Kidney epithelial cell (primary cell): ENCODE measurements at places on chromosomes 6 and 20. TPM values are rescaled to one million over a fixed set of nuclear protein-coding genes. Genes with fewer than 3 reads are reported as not detected.

DNA sequence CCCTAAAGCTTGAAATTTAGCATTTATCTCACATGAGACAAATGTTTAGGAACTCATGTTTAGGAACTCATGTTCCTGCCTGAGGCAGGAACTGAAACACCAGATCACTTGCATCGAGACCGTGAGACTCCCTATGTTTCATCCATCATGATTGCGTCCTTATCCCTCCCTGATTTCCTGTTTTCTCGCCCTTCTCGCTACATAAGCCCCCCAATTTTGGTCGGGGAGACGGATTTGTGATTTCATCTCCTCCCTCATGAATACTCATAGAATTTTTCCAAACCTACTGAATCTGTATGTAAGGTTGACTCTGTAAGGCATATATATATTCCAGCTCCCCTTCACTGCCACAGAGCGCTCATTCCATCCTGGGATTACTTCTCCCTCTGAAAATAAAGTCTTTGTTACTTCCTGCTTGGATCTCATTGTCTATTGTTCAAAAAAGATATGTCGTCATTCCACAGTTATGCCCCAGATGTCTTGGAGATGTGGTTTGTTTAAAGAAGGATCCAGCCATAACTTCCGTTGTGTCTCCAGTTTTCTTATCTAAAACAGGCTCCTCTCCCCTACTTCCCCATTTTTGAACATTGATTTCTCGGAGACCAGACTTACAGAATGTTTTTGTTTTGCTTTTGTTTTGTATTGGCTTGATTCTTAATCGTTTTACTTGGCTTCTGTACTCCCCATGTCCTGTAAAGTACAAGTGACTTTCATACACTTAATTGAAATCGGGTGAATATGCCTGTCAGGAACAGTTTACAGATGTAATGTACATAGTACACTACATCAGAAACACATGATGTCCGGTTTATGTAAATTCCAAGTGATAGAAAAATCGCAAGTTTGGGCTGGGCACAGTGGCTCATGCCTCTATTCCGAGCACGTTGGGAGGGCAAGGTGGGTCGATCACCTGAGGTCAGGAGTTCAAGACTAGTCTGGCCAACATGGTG, 118.7 kb downstream of the HFE start:
- DNase-seq: no peak

DNA sequence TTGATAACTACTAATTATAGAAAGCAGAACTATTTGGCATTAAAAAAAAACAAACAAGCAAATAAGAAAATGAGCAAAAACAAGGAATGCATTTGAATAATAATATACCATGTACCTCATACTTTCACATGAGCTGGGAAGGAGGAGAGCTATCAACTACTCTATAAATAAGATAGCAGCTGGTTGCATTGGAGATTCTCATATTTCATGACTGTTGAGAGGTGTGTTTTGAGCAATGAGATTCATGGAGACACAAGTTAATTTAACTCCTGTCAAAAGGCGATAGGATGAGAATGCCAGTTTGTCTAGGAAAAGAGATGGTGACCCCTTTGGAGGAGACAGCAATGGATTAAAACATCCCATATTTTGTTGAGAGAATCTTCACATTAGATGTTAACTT, 348.8 kb upstream of the SPTLC3 start:
- no peak for DNase-seq

The TMEM217 gene
- total RNA-seq: 2.0 and 4.0 TPM in 2 replicates

DNA sequence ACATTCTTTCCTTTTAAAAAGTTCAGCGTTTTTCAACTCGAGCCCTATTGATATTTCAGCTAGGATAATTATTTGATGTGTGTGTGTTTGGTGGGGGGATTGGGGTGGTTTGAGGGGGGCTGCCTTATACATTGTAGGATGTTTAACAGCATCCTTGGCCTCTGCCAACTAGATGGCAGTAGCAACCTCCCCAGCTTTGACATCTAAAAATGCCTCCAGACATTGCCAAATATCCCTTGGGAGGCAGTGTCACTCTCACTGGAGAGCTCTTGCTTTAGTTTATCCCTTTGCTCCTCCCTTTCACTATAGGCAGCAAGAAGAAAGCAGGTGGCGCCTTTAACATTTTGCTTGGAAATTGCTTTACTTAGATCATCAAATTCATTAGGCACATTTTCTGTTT, 14.6 kb upstream of the TP53TG5 start:
- DNase-seq: no peak

- DNase-seq: no peak
Measured at GRCh38 chr20:1267161-1267560, 1.1 kb downstream of the SNPH start.

The EYA4 gene
- 0.58 and 1.8 TPM in 2 replicates for total RNA-seq

GRCh38 chr20:35215066-35215956, 11.2 kb upstream of the MMP24 start:
- DNase-seq: peak; percentile 81

GRCh38 chr6:119346450-119346849, 3.1 kb downstream of the MAN1A1 start:
- no peak for DNase-seq

GRCh38 chr20:38144974-38145728, 19.9 kb downstream of the TGM2 start:
- DNase-seq: no peak

The TAGAP gene
- total RNA-seq: 0.96 and 1.2 TPM in 2 replicates
